ENCODE measurements at places on chromosomes 13 and 19.

- no peak for DNase-seq
Measured at GRCh38 chr19:10318807-10319682, 3.2 kb upstream of the FDX2 start.

- no peak for DNase-seq
Measured at GRCh38 chr19:36423925-36424324, 5.5 kb upstream of the ZFP82 start.

GRCh38 chr19:32869966-32870573 lies 503 bp upstream of the SLC7A9 start:
- no peak for DNase-seq

GRCh38 chr19:15779756-15780476 lies 7.5 kb upstream of the OR10H5 start:
- DNase-seq = no peak

DNA sequence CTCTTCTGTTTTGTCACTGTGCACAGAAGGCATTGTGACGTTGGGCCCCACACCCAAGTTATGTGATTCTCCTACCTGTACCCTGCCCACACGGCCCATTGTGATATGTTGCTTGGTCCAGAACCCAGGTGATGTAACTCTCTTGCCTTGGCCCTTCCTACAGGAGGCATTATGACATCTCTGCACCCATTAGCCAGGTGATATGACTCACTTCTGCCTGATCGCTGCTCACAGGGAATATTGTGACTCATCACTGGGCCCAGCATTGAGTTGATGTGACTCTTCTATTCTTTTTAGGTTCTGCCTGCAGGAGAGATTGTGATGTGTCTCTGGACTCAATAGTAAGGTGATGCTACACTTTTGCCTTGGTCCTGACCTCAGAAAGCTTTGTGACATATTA lies 65.4 kb upstream of the ZNF91 start:
- DNase-seq = no peak

DNA sequence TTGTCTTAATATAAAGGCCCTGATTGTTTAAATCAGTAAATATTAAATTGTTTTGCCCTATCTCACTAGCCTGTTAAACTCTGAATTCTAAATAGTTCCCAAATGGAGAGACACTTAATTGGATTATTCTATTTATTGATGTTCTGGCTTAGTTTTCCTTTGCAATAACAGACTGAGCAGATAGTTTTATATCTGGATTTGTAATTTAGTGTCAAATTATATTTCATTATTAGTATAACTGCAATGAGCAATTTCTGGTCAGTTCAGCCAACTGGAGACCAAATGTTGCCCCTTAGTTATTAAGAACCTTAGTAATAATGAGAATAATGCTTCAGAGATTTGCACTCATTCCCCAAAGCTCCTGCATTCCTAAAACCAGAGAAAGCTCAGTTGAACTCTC lies 10.1 kb downstream of the FAM124A start:
- DNase-seq = no peak

DNA sequence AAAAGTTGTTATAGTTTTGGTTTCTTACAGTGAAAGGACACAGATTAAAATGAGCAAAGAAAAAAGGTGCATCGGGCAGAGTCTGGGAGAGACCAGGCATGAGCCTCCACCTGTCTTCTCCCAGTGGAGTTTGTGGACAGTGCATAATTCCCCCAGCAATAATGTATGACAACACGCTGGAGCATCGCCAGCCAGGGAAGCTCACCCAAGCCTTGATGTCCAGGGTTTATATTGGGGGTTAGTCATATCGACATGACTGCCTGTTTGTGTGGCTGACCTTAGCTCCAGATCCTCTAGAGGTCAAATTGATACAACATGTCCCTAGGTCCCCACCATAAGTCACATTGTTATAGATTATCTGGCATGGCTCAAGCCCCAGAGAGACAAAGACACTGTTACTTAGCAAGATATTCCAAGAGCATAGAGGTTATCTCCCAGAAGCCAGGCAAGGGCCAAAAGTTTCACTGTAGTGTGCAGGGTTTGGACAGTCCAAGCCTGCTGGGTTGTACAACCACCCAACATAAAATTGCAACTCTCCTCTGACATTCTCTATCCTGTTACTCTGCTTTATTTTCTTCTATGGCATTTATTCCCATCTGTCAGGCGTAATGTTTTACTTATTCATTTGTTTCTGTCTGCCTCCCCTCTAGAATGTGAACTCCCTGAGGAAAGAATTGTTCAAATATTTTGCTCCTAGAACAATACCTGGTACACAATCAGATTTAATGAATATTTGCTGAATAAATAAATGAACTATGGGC lies 5.6 kb upstream of the KLK13 start:
- DNase-seq = no peak
